Astrocyte of the hippocampus (primary cell): ENCODE measurements at places on chromosomes 6 and 20.

GRCh38 chr20:21981597-21982344 is 276.3 kb downstream of the PAX1 start:
- DNase-seq = peak; percentile 1

DNA sequence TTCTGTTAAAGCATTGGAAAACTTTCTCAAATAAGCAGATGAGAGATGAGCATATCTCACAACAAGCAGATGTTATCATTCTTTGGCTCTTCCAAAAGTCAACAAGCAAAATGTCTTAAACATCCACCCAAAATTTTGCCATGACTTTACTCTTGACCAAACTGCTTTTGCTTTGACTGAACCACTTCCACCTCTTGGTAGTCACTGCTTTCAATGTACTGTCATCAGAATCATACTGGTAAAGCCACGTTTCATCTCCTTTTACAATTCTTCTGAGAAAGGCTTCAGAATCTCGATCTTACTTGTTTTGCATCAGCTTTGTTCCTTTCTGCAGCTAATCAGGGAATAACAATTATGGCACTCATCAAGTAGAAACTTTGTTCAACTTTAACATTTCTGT is 498.5 kb upstream of the GJE1 start:
- DNase-seq = no peak

- DNase-seq = no peak
These were observed 243.0 kb upstream of the RIN2 start for GRCh38 chr20:19515074-19515473.

DNA sequence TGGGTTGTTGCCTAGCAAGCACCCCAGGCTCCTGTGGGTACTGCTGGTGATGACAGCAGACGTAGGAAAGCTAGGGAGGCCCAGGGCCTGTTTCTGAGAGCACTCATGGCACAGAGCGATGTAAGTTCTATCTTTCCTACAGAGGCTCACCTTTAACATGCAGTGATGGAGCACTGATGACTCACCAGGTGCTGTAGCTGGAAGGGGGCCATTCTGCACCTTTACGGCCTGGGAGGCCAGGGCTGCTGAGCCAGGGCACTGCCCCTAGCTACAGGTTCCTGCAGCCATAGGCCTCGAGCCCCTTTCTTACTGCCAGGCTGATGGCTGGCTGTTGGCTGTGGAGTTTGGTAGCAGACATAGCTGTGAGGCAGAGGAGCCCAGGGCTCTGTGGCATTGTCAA is 31.1 kb upstream of the GPR6 start:
- DNase-seq = no peak

GRCh38 chr6:158497620-158498019 is 62.3 kb upstream of the TMEM181 start:
- no peak for DNase-seq

DNA sequence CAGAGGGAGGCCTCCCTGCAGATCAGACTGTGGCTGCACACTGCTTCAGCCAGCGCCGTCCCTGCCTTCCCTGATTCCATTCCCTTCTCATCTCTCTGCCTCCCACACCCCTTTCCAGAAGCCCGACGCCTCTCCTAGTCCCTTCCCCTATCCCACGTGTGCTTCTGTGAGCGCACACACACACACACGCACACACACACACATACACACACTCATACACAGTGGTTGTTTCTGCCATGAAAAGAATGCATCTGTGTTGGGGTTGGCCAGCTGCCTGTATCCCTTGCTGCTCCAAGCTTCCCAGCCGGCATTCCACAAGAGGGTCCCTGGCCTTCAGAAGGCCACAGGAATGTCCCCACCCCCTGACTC is 51.7 kb downstream of the MOCS1 start:
- DNase-seq = peak; percentile 99
